ENCODE measurements at places on chromosomes 12 and 14.

DNA sequence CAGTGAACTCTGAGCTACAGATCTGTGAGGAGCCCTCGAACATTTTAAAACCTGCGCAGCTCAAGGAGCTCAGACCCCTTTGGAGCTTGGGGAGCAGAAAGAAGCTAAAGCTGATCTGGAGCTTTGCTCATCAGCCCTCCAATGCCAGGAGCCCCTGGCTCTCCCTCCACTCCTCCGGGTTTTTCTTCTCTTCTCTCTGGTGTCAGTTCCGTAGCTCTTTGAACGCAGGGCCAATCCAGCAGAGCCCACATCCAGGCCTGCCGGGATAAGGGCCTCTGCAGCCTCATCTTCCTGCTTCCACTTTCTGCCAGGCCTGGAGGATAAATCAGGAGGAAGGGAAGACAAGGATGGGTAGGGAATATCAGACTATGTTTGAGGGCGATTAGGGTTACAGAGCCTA, 6.0 kb downstream of the HOXC4 start:
- no peak for DNase-seq

DNA sequence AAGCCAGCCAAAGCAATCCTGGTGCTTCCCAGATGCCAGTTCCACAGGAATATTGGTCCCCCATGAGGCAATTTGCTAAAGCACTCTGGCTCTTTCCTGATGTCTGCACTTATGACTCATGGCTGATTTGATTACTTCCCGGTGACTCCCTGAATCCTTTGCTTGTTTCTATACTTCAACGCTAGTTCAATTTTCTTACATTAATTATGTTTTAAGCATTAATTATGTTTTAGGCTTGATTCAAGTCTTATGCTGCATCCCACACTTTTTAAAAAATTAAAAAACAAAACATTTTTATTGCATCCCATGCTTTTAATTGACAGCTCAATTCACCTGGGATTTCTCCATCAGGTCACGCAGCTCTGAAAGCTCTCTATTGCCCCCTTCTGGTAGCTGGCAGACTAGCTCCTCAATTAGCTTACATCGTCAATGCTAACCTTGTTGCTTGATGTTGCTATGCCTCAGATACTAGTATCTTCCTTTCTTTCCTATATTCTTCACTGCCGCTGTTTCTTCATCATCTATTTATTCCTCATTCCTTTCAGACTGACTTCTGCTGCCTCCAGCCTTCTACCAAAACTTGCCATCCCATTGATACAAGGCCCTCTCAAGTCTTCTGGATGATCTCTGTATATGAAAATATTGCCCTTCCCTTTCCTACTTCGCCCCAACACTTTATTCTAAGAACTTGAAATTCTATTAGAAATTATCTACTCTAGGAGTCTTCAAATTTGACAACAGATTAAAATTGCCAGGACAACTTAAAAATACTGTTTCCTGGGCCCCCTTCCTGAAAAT, 32.0 kb downstream of the TSHR start:
- DNase-seq: no peak

GRCh38 chr12:90922145-90922627, 32.8 kb downstream of the CCER1 start:
- DNase-seq: no peak

- no peak for DNase-seq
These were observed 36.2 kb downstream of the MED13L start for GRCh38 chr12:116241157-116241759.

DNA sequence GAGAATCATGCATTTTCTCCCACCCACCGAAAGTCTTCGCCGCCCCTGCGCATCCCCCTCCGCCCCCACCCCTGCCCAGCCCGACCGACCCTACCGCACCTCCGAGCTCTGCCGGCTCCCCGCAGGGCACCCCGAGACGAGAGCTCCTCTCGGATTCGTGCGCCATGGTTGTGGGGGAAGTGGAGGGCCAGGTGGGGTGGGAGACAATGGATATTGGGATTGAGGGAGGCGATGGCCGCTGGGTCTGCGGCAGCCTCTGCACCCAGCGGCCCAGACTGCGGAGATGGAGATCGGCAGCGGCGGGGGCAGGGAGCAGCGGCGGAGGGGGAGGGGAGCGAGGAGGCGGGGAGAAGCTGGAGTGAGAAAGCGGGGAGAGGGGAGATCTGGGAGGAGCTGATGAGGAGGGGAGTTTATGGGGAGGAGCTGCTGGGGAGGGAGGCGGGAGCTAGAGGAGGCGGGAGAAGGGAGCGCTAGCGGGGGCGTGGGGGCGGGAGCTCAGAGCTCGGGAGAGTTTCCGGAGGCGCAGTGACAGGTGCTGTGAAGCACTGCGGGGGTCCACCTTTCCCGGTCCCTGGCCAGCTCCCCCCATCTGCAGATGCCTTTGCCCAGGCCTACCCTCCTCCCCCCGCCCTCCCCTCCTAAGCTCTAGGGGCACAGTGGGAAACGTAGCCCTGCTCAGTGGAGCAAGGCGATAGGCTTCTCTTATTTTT, at the start of gene SALL2:
Gene SALL2 (minus strand): TSS at position 385 of the 710 bp plus-strand sequence. CDS start 219 bp downstream, at position 166.
- DNase-seq: peak; percentile 84

GRCh38 chr12:85765453-85765869, 70.7 kb downstream of the RASSF9 start:
- no peak for DNase-seq

DNA sequence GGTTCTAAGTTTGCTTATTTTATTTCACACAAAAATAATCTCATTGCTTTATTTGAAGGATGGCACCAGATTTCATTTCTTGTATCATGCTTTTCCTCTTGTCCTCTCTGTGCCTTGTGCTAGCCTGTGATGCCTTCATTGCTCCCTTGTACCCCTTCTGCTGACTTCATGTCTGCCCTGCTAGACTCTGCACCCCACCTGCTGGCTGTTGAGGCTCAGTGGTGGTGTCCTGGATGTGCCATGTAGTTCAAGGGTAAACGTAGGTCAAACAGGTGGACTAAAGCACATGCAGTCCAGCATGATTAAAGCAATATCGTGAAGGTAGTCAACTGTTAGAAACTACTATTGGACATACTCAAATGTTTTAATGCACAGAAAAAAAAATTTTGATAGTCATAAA, 21.6 kb downstream of the MRPS35 start:
- DNase-seq: no peak

GRCh38 chr14:55097881-55098560, 31.0 kb upstream of the LGALS3 start:
- no peak for DNase-seq

DNA sequence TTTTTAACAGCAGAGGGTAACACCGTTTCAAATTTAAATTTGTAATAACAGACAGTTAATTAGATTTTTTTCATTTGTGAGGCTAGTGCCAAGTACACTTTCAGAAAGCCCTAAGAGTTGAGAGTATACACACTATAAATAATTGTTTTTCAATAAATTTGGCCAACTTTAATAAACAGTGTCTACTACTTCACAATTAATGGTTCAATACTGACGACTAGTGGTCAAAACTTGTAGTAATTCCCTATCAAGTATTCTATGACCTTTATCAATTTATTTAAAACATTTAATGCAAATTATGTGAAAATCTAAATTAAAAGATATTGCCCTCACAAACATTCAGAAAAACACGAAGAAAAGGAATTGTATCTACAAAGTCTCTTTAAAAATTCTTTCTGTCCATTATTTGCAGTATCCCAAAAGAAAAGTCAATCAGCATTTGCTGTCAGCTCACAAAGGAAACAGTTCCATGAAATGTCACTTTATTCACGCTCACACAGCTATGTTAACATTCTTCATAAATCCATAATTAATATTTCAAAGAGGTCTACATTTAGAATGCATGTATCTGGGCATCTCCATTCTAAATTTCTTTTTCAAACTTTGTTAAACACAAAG, 91.2 kb downstream of the CEP128 start:
- no peak for DNase-seq

DNA sequence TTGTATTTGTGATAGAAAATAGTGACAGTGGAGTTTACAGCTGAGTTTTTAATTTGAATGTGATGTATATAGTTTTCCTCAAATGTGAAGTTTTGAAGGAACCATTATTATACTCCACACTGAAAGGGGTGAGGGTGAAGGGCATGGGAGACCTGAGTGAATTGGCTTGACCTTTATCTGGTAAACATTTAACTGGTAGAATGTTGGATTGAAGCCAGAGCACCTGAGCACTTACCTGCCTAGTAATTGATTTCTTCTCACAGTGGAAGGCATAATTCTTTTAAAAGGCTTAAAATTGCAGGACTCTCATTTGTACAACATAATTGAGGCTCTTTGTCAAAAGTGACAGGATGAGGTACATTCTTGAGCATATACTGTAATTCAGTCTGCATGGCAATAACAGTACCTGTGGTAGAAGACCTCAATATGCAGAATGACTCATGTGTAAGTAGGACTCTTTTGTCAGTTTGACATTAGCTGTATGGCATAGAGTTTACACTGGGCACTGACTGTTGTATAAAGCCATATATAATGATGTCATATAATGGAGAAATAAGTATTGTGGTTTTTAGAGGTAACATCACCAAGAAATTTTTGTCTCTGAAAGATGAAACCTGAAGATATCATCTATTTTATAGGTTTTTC, 309.6 kb downstream of the TMTC2 start:
- no peak for DNase-seq

DNA sequence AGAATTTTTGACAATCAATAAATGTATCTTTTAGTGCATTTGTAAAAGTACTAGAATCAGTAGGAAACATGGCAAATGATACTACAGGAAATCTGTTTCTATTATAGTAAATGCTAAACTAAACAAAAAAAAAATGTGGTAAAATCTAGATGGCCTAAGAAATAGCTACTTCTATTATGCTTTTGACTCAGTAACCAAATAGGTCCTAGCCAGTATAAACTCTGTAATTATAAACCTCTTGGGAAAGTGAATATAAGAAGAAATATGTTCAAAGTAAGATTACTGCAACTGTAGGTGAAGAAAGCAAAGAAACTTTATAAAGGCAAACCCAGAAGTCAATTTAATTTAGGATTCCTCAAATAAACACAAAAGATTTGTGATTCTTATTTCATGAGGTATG, 581.2 kb downstream of the LRFN5 start:
- DNase-seq: no peak

DNA sequence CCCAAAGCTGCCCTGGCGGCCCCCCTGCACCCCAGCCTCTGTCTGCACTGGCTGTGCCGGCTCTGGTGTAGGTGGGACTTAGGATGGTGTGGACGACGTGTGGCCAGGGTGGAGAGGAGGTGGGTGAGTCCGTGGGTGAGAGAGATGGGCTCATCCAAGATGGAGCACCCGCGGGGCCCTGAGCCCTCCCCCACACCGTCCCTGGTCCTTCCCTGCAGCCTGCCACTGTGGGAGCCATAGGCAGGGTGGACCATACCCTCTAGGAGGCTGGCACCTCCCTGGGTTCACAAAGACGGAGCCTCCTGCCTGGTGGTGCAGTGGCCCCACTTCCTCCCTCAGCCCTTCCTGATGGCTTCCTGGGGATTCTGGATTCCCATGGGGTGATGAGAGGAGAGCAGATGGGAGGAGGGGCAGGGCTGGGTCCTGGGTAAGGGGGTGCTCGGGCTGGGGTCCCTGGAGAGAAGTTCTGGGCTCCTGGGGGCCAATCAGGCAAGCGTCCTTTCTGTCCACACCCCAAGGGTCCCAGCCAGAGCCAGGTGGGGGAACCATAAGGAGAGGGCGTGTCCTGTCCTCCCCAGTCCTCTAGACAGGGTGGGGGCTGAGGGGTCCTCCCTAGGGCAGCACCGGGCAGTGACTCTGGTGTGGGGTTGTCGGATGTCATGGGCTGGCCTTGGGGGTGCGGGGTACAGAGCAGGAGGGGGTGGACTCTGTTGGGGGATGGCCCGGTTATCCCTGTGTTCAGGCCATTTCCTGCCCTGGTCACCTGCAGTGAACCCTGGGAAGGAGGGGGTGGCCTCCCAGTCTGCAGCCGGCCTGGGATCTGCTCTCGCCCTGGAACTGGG, 384.8 kb downstream of the TMEM121 start:
- DNase-seq: peak; percentile 64

GRCh38 chr12:1634590-1635191, 5.7 kb downstream of the WNT5B start:
- DNase-seq: peak; percentile 91

DNA sequence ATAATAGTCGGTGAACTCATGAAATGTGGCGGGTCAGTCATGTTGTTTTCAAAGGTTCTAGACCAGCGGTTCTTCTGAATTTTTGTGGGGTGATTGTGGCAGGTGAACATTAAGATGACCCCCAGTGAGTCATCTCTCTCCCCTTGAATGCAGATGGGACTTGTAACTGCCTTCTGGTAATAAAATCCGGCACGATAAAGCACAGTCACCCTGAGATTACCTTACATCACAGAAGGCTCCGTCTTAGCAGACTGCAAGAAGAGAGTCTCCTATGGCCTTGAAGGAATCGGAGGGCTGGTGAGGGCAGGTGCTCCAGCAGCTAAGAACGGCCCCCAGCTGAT, 189.6 kb downstream of the FOXN3 start:
- no peak for DNase-seq

DNA sequence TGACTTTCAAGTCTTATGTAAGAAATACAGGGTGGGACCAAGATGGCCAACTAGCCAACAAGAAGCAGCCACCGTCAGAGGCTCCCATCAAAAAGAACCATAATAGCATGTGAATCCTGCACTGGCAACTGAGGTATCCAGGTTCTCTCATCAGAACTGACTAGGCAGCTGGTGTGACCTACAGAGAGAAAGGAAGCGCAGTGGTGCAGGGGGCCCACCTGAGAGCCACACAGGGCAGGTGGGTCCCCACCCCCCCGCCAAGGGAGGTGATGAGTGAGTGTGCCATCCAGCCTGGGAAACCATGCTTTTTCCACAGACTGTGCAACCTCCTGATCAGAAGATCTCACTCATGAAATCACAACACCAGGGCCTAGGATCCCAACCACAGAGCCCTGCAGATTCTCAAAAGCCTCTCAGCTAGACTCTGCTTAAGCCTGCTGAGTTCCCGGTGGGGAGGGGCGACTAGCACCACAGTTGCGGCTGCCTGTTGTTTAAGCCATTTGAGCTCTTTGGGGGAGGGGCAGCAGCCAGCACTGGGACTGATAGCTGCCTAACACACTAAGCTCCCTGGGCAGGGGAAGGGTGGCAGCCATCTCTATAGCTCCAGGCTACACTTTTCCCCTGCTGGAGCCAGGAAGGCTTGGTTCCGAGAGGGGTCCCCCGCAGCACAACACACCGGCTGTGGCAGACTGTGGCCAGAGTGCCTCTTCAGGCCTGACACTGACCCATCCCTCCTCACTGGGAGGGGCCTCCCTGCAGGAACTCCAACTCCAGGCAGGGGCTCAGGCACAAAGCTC, 75.3 kb downstream of the GARIN6 start:
- DNase-seq: no peak

DNA sequence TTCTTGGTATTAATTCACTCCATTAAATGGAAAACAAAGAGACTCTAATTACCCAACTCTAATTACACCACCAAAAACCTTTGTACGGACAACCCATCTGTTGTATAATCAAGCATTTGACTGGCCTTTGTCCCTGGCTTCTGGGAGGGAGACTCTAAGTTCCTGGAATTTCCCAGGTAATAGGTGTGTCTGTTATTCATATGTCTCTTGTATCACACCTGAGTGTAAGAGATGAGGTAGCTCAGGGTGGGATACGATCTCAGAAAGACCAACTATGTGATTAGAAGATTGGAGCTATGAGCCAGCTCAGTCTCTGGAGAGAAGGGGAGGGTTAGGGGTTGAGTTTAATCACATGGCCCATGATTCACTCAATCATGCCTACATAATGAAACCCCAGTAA, 94.7 kb upstream of the PLXNC1 start:
- DNase-seq: no peak

All from spleen (tissue), 13 donors.